Ascending aorta (tissue), 2 donors: ENCODE measurements at places on chromosomes 4 and X.

- DNase-seq, result no peak
Observed at GRCh38 chr4:143339497-143339896, 2.8 kb downstream of the GAB1 start.

DNA sequence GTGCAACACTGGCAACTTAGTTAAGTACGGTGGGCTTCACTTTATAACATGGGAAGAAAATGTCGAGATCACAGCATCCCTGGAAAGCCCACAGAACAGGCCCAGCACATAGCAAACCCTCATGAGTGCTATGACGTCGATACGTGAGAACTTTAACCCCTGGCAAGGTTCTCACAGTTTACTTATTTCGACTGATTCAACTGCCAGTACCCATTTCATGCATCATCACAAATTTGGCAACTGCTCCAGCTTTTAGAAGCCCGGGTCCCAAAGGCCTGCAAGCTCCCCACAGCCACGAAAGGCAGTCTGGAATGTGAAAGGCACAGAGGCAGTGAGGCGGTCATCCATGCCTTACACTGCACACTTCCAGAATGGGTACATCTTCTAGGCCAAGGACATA, 41.2 kb downstream of the RELL1 start:
- DNase-seq, result no peak

- DNase-seq, result no peak
Observed at GRCh38 chrX:42673301-42673810, 104.6 kb downstream of the PPP1R2C start.

DNA sequence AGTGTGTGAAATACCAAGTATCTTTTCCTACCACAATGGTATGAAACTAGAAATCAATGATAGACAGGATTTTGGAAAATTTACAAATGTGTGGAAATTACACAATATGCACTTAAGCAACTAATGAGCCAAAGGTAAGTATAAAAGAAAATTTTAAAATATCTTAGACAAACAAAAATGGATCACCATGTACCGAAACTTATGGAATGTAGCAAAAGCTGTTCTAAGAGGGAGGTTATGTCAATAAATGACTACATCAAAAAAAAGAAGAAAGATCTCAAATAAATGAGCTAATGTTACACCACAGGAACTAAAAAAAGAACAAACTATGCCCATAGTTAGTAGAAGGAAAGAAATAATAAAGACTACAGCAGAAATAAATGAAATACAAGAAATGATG, 1084.1 kb downstream of the TECRL start:
- no peak for DNase-seq

- DNase-seq, result no peak
Observed at GRCh38 chr4:28890949-28891775, 1829.0 kb upstream of the PCDH7 start.

GRCh38 chr4:168387091-168387490, 68.5 kb upstream of the DDX60 start:
- DNase-seq, result no peak

- no peak for DNase-seq
Observed at GRCh38 chrX:22220941-22221340, 51.8 kb upstream of the CBLL2 start.

- DNase-seq, result no peak
Observed at GRCh38 chrX:129872524-129872923, 28.8 kb upstream of the ZDHHC9 start.

- DNase-seq, result no peak
Observed at GRCh38 chrX:25600776-25601175, 537.4 kb upstream of the MAGEB18 start.

DNA sequence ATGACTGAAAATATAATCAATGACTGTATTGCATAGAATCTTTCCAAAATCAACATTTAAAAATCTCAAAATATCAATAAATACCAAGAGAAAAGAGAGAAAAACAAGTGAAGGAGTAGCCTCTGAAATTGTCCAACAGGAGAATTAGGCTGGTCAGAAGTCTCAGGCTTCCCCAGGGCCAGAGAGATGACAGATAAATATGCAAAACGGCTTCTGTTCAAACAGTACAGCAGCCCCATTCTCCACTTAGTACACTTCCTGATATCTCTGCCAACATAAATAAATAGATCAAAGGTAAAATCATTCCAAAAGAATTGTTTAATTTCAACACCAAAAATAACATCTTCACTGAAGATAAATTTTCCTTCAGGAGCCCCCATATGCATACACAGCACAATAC, 204.7 kb upstream of the GABRA2 start:
- DNase-seq, result no peak

DNA sequence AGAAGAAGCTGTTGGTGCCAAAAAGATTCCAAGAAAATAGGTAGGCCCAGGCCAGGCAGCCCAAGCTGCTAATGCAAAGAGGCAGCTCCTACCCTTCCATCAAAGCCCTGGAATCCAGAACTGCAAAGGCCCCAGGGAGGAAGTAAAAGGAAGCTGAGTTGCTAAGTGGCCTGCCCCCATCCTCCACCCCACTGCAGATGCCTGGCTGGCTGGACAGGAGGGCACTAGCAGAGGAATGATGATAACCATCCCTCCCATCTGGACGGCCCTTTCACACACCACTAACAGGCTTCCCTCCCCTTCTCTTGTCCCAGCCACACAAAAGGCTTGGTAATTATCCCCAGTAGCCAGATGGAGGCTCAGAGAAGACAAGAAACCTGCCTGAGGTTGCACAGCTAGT, 32.4 kb upstream of the PJA1 start:
- DNase-seq, result no peak

GRCh38 chr4:123340381-123340701, 56.3 kb upstream of the SPRY1 start:
- DNase-seq, result no peak

DNA sequence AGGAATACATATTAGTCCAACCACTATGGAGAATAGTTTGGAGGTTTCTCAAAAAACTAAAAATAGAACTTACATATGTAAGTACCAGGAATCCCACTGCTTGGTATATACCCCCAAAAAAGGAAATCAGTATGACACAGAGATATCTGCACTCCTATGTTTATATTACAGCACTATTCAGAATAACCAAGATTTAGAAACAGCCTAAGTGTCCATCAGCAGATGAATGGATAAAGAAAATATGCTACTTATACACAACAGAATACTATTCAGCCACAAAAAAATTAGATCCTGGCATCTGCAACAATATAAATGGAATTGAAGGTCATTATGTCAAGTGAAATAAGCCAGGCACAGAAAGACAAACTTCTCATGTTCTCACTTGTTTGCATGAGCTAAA, 27.5 kb upstream of the ABCG2 start:
- DNase-seq, result no peak

- DNase-seq, result peak; percentile 76
Observed at GRCh38 chrX:151974336-151975227, at the start of gene GABRE. GABRE (minus strand) TSS chrX:151974676; CDS start chrX:151974625, 51 bp downstream.

GRCh38 chr4:183906739-183907651, 1.9 kb downstream of the STOX2 start:
- no peak for DNase-seq

DNA sequence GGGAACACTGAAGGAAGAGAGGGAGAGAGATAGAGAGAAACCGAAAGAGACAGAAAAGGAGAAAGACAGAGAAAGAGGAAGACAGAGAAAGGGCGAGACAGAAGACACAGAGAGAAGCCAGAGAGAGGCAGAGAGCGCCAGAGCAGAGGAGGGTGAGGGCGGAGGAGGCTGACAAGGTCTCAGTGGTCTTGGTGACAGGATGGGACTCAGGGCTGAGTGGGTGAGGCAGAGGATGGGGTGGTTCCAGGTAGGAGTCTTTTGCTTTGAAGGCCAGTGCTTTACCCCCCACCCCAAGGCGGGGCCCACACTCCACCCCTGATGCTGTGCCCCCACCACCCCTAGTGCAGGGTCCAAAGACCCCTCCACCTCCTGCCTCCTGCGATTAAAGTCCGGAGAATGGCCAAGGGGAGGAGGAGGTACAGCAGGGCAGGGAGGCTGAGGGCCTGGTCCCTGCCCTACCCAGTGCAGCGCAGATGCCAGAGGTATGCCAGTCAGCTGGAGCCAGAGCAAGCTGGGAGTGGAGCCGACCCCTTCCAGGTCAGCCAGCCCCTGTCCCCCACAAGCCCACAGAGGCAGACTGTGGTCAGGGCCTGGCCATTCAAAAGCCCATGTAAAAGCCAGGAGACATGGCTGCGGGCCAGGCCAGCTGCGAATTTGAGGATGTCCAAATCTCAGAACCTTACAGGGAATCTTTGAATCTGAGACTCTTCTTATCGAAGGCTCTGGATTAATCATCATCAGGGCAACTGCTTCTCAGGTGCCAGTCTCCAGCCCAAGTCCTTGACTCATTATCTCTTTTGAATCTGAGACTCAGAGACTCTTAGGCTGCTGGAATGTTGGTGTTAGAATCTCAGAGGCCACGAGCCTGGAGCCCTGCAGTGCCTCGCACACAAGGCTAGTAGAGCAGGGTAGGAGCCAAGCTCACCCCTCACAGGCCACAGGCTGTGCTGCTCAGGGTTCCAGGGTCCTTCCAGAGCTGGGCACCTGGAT, 758 bp downstream of the IQSEC2 start:
- DNase-seq, result peak; percentile 65

- DNase-seq, result no peak
Observed at GRCh38 chrX:134782796-134783195, 124.5 kb upstream of the PLAC1 start.

GRCh38 chr4:104032896-104033295, 313.1 kb upstream of the TACR3 start:
- no peak for DNase-seq

- DNase-seq, result no peak
Observed at GRCh38 chrX:9349572-9350494, 115.0 kb upstream of the TBL1X start.

DNA sequence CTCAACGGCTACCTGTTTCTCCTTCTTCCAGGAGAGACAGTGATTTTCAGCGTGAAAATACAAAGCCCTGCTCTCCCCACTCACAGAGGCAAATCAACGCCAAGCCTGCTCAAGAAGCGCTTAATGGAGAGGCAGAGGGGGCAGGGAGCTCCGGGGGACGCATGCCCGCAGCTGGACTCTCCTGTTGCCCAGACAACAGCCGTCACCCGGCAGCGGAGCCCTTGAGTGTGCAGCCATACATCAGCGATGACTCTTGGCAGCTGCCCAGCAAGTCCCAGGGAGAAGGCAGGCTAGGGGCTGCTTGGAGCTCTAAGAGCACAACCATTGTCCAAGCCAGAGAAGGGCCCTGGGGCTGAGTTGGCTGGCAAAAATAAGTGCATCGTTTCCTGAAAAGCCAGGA, 71.0 kb upstream of the AFAP1 start:
- no peak for DNase-seq

DNA sequence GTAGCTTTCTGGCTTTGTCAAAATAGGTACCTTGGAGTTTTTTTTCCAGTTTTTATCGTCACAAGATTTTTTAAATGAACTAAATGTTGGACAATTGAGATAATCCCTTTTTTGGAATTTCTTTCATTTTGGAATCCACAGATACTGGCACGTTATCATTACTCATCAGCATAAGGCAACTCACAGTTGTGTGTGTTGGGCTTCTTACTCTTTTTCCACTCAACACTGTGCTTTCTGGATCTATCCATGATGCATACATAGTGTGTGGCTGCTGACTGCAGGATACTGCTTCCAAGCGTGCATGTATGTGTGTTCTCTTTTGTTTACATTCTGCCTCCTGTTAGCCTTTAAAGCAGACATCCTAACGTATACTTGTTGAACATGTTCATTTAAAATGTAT, 113.5 kb upstream of the FAM9A start:
- no peak for DNase-seq

- no peak for DNase-seq
Observed at GRCh38 chr4:131091896-131092295, 1995.9 kb downstream of the C4orf33 start.

- no peak for DNase-seq
Observed at GRCh38 chr4:59729321-59729720, 1470.8 kb upstream of the ADGRL3 start.

GRCh38 chr4:3869661-3870566, 103.7 kb downstream of the ADRA2C start:
- no peak for DNase-seq

- DNase-seq, result no peak
Observed at GRCh38 chr4:51825341-51825740, 17.6 kb upstream of the DCUN1D4 start.

DNA sequence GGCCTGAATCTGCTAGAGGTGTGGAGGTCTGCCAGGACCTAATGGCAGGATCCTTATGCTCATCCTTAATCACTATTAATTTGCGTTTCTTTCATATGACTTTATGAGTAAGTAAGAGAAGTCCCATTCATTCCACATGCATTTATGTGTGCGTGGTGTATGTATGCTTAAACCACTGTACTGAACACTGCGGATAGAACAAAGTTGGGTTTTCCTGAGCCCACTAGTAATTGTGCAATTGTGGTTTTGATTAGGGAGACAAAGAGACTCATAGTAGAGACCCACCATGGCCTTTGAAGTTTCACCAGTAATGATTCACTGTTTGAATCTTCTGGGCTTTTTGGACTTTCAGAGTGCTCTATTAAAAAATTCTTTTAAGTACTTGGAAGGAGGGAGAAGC, 498.5 kb upstream of the DIPK2B start:
- no peak for DNase-seq

- DNase-seq, result no peak
Observed at GRCh38 chr4:89724716-89725115, 112.2 kb downstream of the SNCA start.
